ENCODE measurements at places on chromosomes 5 and 9.

GRCh38 chr5:40402007-40402364 is 277.7 kb upstream of the PTGER4 start:
- DNase-seq, result no peak

- no peak for DNase-seq
Observed at GRCh38 chr5:54793468-54794134, 191.8 kb downstream of the ESM1 start.

DNA sequence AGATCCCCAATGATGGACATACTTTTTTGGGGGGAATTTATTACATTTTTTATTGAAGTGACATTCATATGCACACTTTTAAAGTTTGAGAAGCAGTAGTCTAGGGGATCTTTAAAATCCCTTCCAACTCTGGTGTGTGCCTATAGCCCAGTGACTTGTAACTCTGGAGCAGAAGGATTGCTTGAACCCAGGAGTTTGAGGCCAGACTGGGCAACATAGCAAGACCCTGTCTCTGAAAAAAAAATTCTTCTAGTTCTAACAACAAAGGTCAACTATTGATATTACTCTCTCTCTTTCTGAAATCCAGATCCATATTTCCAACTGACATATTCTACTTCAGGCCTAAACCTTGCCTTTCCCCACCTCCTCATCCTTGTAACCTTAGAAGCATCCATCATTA is 148.2 kb upstream of the SPRY4 start:
- DNase-seq, result no peak

DNA sequence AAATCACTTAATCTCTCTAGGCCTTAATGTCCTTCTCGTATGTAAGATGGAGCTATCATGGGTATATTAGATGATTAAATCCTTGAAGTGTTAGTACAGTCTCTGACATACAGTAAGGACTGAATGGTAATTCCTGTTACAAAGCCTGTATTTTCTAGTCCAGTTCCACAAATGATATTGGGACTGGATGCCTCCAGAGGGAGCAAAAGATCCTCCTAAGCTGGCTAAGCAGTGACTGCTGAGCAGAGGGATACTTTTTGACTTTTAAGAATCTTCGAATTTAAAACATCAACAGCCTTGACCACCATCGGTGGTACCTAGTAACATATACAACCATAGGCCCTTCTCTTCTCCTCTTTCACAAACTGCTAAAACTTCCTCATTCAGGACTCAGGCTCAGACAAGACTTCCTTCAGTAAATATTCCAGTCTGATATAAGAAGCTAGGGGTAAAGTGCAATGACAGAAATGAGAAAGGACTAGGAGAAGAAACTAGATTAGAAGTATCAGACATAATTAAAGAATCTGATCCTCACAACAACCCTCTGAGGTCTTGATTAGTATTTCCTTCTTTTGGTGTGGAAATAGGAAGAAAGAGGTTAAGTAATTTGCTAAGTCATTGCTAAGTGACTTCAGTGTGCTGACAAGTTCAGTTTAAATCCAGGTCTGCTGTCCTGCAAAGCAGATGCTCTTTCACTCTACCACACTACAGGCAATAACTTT is 13.9 kb downstream of the PTAR1 start:
- no peak for DNase-seq

DNA sequence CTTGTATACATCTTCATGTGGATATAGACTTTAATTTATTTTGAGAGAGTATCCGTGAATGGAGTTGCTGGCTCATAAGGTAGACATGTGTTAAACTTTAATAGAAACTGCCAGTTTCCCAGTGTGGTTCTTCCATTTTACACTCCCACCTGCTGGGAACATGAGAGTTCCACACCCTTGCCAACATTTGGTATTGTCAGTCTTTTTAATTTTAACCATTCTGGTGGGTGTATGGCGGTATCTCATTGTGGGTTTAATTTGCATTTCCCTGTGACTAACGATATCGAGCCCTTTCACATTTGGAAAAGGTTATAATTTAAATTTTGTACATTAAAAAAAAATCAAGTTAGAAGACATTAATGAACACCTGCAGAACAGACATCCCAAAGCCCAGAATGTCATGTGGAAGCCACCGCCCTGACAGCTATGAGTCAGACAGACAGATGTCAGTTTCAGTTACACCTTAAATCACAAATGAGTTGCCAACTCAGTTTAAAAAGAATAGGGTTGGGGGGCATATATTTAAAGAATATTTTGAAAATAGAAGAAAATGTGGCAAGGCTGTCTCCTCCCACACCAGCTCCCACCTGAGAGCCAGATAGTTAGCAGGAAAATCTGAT is 36.9 kb downstream of the ANKRD33B start:
- no peak for DNase-seq

- DNase-seq, result no peak
Observed at GRCh38 chr5:18159331-18159730, 525.1 kb downstream of the TAF11L14 start.

- no peak for DNase-seq
Observed at GRCh38 chr9:115756736-115757135, 396.9 kb upstream of the PAPPA start.

DNA sequence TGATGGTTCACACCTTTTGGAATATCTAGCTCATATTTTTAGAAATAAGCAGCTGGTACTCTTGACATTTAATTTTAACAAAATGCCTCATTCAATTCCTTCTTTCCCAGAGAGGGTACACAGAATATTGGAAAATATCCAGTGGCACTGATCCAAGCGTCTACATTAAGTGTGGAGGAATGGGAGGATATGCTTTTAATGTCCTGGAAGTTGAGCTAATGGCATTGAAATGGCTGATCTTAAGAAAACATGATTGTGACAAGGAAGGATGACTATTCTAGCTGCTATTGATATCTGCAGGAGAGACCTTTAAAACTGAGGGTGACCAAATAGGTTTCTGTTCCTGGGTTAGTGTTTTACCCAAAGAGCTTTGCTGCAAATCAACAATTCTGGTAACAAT is 30.0 kb downstream of the ZNF366 start:
- DNase-seq, result no peak

- DNase-seq, result no peak
Observed at GRCh38 chr5:83562791-83563557, 91.4 kb downstream of the VCAN start.

- DNase-seq, result no peak
Observed at GRCh38 chr5:141989720-141990119, 20.8 kb downstream of the RNF14 start.

- DNase-seq, result no peak
Observed at GRCh38 chr5:98474782-98475181, 298.7 kb upstream of the RGMB start.

- peak; percentile 35 for DNase-seq
Observed at GRCh38 chr9:36191290-36191645, 547 bp downstream of the CLTA start.

DNA sequence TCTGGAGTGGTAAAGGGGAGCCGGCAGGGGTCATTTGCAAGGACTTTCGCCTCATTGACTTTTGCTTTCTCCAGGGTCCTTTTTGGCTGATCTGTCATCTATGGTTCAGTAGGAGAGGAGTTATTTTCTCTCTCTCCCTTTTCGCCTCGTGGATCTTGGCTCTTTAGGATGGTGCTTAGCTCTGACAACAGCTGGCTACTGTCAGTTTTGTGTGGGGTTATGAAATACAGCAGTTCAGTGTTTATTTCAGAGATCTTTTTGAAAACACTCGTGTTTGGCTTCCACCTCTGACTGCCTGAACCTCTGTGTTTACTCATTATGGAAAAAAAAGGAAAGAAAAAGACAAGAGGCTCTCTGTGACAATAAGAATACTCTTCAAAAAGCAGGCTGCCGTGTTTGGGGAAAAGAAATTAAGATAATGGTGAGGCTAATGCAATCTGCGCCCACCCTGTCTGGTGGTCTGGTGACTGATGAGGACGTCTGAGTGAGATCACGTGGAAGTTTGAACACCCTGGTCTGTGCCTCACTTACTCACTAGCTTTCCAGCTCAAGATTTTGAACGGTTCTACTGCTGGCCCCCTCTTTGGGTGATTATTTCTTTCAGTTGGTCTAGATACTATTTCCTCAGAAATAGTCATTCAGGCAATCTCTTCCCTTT is 567.7 kb downstream of the CAAP1 start:
- no peak for DNase-seq

GRCh38 chr9:89999534-90000370 is 394.9 kb downstream of the GADD45G start:
- peak; percentile 86 for DNase-seq

All from transverse colon (tissue), 4 donors.